ENCODE measurements at places on chromosomes 6 and 20.

DNA sequence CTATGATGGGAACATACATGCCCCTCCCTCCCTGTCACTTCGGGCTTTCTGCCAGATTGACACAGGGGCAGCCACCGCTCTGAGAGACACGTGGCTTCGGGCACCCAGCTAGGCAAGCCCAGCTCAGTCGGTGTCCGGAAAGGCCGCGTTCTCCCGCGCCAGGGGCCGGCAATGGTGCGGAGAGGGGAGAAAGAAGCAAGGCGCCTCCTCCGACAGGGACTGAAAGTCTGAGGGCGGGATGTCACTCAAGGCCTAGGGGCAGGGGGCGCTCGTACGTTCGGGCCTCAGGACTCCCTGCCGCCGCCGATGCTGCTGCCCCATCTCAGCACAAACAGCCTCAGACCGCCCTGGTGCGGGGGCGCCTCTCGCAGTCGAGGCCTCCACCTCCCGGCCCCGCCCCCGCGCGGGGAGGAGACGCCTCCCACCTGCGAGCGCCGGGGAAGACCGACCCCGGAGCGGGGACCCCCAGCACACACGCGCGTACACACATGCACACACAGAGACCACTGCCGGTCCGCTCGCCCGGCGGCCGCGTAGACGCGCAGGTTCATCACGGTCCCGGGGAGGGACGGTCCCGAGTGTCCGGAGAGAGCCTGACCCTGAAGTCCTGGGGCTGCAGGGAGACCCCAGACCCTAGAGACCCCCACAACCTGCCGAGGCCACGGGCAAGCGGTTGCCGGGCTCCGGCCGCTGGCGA lies 1.9 kb downstream of the GRM4 start:
- peak; percentile 27 for DNase-seq

- DNase-seq: no peak
Measured at GRCh38 chr6:157845493-157846259, 22.6 kb downstream of the SNX9 start.

DNA sequence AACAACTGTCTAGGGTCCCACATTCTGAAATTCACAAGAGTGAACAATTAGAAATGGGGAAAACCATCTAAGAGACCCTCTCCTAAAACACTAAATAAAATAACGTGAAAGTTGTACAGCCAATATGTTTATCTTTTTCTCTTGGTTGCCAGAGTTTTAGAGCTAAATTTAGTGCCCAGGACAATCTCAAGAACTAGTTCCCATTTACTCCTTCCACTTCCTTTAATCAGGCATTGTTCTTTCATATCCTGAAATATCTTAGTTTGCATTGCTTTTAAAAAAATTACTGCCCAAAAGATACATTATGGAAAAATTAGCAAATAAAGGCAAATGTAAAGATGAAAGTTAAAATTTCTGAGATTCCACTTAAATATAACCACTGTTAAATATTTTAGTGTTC lies 33.1 kb upstream of the UBR2 start:
- no peak for DNase-seq

DNA sequence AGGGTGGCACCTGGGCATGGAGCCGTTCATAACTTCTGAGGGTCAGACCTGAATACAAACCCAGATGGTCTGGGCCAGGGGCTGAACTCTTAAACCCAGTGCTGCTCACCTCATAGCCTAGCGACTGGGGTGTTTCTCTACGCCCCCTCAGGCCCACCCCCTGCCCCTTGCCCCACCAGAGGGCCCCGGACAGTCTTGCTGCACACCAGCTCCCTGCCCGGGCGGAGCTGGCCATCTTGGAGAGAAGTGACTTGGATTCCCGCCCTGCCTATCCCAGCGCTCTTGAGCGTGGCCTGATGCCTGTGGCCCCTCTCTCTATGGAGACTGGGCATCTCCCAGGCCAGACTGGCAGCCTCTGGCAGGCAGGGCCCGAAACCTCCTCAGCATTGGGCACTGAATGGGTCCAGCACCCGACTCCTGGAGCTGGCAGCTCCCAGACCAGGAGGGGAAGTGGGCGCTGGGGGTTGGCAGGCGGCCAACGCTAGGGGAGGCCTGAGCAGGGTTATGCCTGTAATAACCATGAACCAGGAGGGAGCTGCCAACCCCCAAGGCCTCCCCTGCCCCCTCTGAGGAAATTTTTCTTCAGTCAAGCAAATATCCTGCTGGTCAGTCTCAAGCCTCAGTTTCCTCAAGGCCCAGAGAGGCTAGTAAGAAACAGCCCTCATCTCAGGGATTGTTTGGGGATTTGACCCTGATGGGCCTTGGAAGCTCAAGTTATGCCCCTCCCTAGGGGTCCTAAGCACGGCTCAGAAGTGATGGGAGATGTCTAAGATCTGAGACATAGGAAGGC lies 169.5 kb downstream of the VEGFA start:
- no peak for DNase-seq
